Effector memory CD4-positive, alpha-beta T cell (primary cell): ENCODE measurements at places on chromosomes 12 and 14.

DNA sequence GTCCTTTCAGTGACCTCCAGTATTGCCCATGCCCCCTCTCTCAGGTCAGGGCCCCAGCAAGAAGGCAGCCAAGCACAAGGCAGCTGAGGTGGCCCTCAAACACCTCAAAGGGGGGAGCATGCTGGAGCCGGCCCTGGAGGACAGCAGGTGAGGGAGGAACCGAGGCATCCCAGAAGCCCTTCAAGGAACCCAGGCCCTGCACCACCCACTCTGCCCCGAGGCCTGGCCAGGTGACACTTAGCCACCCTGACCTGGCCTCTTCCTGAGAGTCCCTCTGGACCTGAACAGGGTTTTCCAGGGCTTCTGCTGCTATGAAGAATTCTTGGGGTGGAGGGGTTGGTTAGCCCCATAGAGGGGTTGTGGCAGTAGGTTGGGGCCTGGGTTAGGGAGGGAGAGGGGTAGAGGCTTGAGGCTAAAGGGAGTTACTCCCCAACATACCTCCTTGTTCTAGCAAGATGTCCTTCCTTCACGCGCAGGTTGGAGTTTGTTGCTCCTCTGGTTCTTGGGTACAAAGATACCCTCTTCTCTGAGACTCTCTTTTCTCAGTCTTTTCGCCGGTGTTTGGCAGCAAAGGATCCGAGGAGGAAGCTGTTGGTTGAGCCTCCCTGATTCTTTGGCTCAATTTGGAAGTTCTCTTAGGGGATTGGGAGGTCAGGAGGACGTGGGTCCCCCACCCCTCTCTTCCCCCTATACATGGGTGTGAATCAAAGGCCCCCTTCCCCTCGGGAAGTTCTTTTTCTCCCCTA, 2.1 kb downstream of the TARBP2 start:
- DNase-seq = no peak

DNA sequence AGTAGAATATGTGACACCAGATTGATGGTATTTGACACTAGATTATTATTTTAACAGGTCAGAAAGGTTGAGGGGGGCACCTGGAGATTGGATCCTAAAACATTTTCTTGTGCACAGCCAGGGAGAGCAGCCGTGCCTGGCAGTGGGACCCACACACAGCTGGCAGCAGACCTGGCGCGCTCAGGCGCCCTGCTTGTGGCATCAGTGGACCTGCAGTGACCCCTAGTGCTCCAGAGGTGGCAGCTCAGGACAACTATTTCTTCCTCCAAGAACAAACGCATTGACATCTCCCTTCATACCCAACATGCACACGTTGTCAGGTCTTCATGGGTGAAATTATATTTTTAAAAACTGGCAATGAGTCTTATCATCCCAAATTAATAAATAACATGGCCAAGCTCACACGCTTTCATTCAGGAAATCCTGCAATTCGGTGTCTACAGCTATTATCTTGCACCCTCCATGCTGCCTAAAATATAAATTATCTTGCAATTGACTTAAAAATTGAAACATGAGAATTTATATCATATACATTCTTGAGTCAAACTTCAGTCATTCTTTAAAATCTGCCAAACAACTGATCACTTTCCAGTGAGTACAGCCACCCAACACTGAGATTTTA, 7.7 kb upstream of the TMEM132D start:
- no peak for DNase-seq

- DNase-seq = no peak
Observed at GRCh38 chr14:71123579-71124135, 216.4 kb downstream of the PCNX1 start.

DNA sequence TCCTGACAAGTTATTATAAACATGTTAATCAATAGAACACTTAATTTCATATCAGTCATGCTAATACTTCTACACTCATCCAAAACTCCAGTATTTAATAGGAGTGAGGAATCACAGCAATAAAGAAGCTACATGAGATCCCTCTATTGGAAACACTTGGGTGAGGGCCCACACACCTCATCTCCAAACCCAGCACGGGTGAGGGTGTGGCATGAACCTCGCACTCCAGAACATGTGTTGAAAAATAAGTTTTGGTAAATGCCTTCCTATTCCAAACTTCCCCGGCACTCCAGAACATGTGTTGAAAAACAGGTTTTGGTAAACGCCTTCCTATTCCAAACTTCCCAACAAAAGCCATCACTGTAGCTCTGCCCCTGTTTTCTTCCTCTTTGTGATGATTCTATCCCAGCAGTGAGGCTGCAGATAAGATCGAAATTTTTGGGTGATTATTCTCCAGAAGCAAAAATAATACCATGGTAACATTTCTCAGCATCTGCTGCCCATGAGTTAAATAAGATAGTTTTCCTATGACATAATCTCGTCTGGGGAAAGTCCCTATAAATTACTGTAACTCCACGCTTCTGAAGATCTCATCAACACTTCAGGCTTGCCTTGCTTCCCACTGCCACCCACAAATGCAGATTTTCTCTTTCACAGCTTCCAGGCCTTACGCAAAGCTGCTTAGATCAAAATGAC, 24.4 kb upstream of the PTPRB start:
- DNase-seq = no peak

GRCh38 chr12:26361964-26362363, 166.6 kb downstream of the SSPN start:
- no peak for DNase-seq

DNA sequence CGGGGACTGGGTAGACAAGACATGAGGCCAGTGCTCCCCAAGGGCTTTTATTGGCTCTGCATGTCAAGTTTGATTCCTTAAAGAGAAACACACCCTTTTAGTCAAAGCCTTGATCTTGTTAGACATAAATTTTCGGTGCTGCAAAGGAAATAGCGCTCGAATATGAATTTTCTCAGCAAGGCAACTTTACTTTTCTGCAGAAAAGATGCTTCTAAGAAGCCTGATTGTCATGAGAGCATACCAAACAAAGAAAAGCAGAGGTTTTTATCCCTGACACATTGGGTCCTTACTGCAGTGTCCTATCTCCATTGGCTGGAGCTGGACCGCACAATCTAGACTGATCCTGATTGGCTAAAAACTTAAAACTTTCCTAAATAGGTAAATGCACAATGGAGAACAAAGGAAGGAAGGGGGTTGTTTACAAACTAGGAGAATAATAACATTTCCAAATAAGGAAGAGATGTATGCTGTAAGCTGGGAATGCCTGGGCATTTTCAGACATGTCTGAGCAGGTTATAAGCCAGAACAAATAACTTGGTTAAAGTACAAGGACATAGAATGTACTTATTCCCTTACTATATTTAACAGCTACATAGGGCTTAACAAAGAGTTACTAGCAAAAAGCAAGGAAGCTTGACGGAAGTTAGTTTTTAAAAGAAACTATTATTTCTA, 17.2 kb downstream of the TXNRD1 start:
- DNase-seq = no peak

GRCh38 chr12:68157380-68157779, 2.2 kb downstream of the IFNG start:
- no peak for DNase-seq

DNA sequence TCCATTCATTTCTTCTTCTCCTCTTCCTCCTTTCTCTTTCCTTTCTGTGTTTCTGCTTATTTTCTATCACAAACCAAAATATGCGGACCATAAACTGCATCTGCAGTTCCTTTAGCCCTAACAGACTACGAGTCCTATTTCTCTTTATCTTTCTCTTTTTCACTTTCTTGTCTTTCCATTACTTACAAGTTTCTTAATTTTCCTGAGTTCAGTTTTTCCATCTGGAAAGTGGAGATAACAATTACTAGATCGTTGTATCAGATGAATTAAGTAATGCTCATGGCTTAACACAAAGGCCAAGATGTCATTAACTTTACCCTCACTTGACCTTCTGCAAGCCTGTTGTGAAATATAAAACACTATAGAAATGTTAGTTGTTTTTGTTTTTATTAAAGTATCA, 983 bp upstream of the COPS7A start:
- no peak for DNase-seq

DNA sequence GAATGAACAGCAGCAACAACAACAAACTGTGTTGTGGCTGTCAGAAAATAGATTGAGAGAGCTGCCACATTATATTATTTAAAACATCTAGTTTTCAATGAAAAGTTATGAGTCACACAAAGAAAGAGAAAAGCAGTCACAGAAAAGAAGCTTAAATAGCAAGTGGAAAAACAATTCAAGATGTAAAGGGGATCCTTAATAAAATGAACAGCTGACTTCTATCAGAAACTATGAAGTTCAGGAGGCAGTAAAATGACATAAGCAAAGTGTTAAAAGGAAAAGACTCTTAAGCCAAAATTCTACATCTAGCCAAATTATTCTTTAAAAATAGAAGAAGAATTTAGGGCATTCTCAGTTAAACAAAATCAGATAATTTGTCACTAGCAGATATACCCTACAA, 5.6 kb downstream of the CLEC14A start:
- no peak for DNase-seq

DNA sequence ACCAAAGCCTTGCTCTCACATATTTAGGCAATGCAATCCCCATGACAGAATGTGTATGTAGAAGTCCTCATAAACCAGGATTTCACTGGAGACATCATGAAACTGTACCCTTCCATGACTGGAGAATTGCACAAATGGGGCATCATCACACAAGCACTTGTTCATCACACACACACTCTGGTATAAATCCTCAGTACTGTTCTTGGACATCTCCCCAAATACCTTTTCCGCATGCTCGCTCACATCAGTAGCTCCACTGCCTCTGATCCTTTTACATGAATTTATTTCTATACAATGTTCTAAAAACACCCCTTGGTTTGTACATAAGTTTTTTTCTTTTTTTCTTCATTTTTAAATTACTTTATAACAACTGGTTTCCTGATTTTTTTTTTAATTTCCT, 3.3 kb upstream of the ING4 start:
- DNase-seq = no peak

GRCh38 chr14:36451310-36452065, 68.5 kb downstream of the NKX2-1 start:
- DNase-seq = no peak

GRCh38 chr12:28440081-28440608, 249.9 kb downstream of the CCDC91 start:
- DNase-seq = no peak

DNA sequence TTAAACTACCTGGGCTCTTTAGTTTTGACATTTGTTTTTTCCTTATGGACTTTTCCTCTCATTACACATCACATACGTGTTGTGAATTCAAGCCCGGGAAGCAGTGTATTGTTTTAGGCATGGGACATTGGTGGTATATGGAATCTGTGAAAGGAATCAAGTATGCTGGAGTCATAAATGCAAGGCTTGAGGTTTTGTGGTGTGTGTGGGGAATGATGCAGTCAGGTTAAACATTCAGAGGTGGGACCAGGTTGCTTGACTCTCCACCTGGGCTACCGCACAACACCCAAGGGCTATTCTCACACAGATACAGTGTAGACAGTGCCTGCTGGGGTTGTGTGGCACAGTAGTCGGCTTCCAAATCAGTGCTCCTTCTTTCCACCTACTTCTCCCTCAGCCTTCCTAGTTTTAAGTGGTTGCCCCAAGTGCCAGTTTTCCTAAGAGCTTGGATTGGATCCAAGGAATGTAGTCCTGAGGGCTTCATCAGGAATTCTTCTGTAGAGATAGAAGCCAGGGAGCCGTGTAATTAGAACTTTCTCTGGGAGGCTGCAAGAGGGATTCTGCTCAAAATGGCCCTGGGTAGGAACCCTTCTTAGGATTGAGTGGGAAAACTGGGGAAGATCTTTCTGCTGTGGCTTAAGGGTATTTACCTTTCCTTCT, 243.7 kb downstream of the C12orf75 start:
- DNase-seq = no peak

- DNase-seq = no peak
Observed at GRCh38 chr12:124696693-124697476, 129.5 kb upstream of the NCOR2 start.

GRCh38 chr12:102062419-102062806, 622 bp upstream of the WASHC3 start:
- DNase-seq = no peak

- no peak for DNase-seq
Observed at GRCh38 chr12:52270541-52271070, 3.8 kb upstream of the KRT86 start.

DNA sequence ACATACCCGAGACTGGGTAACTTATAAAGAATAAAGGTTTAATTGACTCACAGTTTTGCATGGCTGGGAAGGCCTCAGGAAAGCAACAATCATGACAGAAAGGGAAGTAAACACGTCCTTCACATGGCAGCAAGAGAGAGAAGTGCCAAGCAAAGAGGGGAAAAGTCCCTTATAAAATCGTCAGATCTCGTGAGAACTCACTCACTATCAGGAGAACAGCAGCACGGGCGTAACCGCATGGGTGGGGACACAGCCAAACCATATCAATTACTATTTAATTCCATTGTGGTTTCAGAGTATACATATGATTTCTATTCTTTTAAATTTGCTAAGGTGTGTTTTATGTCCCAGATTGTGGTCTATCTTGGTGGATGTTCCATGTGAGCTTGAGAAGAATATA, 117.9 kb downstream of the SCAF11 start:
- DNase-seq = no peak

DNA sequence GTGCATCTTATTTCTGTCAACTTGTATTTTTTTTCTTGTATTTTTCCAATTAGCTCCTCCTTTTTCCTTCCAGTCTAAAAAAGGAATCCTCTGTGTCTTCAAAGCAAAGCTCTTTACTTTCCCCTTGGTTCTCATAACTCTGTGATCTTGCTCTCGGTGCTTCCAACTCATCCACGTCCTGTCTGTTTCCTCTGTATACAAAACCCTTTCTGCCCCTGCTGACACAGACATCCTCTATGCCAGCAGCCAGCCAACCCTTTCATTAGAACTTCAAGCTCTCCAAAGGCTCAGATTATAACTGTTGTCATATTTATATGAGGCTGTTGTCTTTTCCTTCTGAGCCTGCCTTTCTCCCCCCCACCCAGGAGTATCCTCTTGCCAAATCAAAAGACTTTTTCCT, 32.4 kb downstream of the OAS2 start:
- DNase-seq = no peak

DNA sequence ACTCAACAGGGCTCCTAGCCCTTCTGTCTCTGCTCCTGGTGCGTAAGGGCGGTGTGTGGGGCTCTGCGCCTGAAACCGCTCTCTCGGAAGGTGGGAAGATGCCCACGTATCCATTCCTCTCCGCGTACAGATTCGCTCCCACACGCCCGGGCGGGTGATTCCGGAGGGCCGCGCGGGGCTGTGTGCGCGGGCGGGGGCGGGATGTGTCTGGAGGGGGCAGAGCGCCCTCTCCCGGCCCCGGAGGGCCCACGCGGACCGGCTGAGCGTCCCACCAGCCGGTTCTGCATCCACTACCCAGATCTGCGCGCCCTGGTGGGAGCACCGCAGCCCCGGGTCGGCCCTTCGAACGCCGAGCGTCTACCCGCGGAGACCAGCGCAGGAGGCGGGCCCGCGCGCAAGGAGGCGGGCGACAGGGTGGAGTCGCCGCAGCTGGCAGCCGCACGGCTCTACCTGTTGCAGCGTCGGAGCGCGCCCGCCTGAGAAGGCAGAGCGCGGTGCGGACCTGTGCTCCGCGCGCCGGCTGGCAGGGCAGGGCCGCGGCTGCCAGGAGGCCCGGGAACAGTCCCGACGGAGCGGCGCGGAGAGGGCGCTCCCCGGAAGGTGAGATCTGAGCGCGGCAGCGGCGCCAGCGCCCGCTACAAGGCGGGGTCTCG, 1.4 kb upstream of the KCNK13 start:
- no peak for DNase-seq
